Fibroblast of lung (primary cell): ENCODE measurements at places on chromosomes 4 and X. TPM values are rescaled to one million over a fixed set of nuclear protein-coding genes. Genes with fewer than 3 reads are reported as not detected.

DNA sequence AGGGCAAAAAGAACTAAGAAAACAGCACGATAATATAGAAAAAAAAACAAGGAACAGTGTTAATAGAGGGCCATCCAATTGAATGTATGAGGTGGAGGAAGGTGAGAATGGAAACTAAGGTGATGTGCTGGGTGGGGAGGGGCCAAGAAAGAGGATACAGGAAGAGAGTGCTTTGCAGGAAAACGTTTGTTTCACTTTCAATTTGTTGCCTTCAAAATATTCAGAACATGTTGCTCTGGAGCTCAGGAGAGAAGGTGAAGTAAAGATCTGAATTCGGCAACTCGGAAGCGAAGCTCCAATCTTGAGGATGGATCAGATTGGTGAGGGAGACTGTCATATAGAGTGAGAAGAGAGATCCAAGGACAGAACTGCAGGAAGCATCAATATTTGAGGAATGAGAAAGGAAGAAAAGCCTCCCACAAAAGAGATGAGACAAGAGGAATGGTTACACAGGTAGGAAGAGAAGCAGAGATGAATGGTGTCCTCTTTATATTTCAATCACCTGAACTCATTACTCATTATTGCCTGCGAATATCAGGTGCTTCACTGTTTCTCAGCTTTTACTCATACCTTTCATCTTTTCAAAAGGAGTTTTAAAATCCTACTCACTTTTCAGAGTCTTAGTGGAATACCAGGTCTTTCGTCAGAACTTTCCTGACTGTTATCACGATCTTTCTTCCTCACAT lies 14.7 kb upstream of the SEC24D start:
- no peaks in the 10 kb centered on the region for H3K27me3 ChIP-seq
- H3K27ac ChIP-seq: no peak overlapping the region
- peak overlapping the region; percentile 30 for H3K4me3 ChIP-seq
- H3K36me3 ChIP-seq: no peaks in the 10 kb centered on the region

KIT gene
- total RNA-seq: 0.50 and 0.51 TPM in 2 replicates

MAGEH1 gene
- total RNA-seq: 16.5 and 21.8 TPM in 2 replicates

KLF3 gene
- total RNA-seq: 12.1 and 12.4 TPM in 2 replicates

- no peaks in the 10 kb centered on the region for H3K4me1 ChIP-seq
- no peaks in the 10 kb centered on the region for H3K27me3 ChIP-seq
- no peak overlapping the region for H3K4me3 ChIP-seq
- H3K27ac ChIP-seq: no peak overlapping the region
- DNase-seq: no peak
These were observed 63.8 kb upstream of the FAM120C start for GRCh38 chrX:54246866-54247265.

LGI2 gene
- total RNA-seq: under 0.01 TPM in 2 replicates

ARAP2 gene
- total RNA-seq: 2.3 and 3.0 TPM in 2 replicates

DNA sequence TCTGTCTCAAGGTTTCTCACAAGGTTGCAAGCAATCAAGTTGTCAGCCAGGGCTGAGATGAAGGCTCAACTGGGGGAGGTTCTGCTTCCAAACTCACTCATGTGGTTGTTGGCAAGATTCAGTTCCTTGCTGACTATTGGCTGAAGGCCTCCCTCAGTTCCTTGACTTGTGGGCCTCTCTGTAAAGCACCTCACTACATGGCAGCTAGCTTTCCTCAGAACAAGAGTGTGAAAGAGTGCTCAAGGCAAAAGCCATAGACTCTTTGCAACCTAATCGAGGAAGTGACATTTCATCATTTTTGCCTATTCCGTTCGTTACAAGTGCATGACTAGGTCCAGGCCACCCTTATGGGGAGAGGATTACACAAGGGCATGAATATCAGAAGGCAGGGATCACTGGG lies 52.0 kb downstream of the CXorf58 start:
- H3K27ac ChIP-seq: no peak overlapping the region
- H3K4me1 ChIP-seq: no peaks in the 10 kb centered on the region
- no peak overlapping the region for H3K4me3 ChIP-seq
- DNase-seq: no peak

DNA sequence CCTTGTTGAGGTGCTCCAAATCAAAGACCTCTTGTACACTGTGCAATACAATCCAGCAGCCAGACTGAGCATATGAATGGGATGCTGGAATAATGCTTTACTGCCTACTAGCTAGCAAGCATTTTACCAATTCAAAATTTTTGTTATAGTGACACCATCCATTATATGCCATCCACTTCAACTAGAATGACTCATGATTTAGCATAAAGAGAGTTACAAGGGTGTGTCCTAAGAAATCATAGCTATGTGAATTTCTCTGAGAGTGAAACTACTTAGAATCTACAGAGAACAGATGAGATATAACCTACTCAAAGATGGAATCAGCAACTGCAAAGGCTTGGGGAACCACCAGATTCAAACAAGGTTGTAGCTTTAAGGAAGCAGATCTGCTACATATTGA lies 221.9 kb downstream of the LHFPL1 start:
- no peak overlapping the region for H3K27ac ChIP-seq
- DNase-seq: no peak
- H3K4me3 ChIP-seq: no peak overlapping the region

DNA sequence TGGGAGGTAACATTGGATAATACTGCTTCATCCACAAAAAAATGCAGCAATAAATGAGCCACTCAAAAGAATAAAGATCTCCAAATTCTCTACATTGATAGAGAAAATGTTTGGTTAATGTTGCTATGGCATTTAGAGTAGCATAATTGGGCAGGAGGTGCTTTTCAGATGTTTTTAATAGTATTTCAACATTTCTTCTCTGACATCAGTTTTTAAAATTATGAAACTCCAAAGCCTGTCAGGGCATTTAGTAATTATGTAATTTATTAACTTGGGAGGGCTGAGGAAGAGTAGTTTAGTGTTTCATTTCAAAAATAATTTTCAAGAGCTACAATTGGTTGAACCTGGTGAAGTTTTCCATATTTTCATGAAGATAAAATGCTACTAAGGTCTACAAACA lies 211.3 kb upstream of the INTU start:
- H3K36me3 ChIP-seq: no peaks in the 10 kb centered on the region
- H3K4me3 ChIP-seq: no peak overlapping the region
- no peak overlapping the region for H3K27ac ChIP-seq
- DNase-seq: peak; percentile 9
